ENCODE measurements at places on chromosomes 4 and X. TPM values are rescaled to one million over a fixed set of nuclear protein-coding genes. Genes with fewer than 3 reads are reported as not detected.
A peak's percentile ranks its signal among the peaks of the same experiment; 100 is the strongest.

Gene OCIAD1
- total RNA-seq, result 181 TPM

Gene RTL9
- 1.9 TPM for total RNA-seq

Gene IKBKG
- total RNA-seq, result 9.5 TPM

Gene DRP2
- total RNA-seq, result 3.4 TPM

Gene PDLIM3
- total RNA-seq, result 144 TPM

Gene LRAT
- total RNA-seq, result not detected

Gene MAGEB1
- 15.6 TPM for total RNA-seq

Gene TCP11X2
- not detected for total RNA-seq

Gene GAGE12J
- total RNA-seq, result not detected

GRCh38 chr4:187017147-187017546, 293.5 kb upstream of the FAT1 start:
- DNase-seq, result no peak

DNA sequence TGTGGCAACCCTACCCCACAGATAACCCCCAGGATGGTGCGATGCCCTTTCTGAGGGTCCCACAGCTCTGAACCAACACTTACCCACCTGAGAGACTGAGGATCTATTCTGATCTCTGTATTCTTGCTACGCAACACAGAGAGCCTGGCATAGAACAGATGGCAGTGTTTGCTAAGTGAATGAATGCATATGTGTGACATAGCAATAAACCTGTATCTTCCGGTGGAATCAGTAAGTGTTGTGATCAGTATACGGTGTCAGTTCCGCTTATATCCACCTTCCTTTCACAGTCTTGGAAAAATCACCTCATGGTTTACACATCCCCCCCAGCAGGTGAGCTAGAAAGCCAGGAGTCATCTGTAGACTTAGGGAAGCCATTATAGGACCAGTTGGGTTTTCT, 5.9 kb upstream of the HSD17B10 start:
- no peak for DNase-seq

- DNase-seq, result no peak
Measured at GRCh38 chr4:71156616-71157015, 163.2 kb downstream of the DCK start.

- DNase-seq, result no peak
Measured at GRCh38 chr4:60366661-60367060, 833.5 kb upstream of the ADGRL3 start.

DNA sequence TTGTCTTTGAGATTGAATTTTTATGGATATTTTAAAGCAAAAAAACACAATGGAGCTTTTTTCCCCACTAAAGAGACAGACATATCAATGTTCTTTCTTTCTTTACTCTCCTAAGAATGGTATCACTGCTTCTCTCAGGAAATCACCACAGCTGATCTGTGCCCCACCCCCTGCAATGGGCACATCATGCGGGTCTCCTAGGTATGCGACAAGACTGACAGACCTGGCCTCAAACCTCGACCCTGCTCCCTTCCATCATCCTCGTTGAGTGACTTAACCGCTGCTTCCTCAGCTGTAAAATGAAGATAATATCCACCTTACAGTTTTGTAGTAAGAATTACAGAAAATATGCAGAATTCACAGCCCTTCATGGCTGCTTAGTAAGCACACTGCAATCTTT, 58.3 kb downstream of the LEF1 start:
- no peak for DNase-seq

DNA sequence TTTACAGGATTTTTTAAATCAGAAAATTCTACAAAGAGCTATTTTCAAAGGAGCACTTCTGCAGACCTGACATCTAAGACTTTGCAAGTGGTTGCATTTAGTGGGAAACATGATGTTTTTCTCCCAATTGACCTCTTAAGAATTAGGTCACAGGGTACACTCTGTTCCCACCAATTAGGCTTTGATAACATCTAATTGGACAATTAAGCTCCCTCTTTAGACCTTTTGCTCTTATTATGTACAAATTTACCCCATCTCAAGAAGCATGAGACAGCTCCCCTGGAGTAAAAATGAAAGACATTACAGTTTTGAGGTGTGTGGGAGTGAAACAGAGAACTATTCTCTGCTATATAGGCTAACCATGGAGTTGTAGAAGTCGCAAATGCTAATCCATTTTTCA, 31.8 kb upstream of the AGA start:
- no peak for DNase-seq

DNA sequence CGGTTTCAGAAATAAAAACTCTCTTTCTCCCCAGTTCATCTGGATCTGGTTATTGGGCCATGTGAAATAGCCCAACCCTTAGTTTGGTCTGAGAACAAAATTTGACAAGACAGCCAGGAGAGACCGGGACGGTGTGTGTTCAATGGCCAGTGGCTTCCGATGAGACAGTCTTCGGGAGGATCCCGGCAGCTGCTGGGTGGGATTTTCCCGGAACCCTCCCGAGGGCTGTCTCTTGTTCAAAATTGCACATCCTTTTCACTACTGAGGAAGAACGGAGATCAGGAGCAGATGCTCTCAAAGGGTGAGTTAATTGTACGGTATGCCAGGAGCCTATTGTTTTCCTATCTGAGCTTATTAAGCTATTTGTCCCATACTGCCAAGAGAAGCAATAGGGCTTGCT, 166.5 kb downstream of the PRR32 start:
- no peak for DNase-seq

DNA sequence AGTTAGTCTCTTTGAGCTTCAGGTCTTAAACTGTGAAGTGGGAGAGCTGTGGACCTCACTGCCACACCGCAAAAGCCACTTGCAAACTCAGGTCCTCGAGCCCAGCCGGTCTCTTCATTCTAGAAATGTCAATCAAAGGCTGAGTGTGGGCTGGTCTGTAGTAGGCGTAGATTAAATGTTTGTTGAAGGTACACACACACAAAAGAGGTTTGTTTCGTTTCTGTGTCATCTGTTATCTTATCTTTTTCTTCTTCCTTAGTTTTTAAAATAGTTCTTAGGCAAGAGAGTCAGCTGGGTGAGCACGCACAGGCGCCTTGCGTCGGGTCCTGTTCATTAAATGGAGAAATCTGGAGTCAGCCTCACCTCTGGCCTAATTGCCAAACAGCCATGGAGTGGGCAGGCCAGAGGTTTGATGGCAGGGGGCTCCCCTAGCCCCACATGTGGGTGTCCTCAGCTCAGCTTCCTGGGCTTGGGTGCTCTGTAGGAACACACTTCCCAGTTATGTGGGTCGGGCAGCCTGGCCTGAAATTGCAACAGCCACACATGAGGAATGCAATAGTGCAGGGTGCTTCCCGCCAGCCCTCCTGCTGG, 836 bp upstream of the PSAPL1 start:
- no peak for DNase-seq

- DNase-seq, result peak; percentile 43
Measured at GRCh38 chr4:8038719-8039251, 99.1 kb upstream of the AFAP1 start.

GRCh38 chrX:73851014-73852009, 288.3 kb downstream of the CHIC1 start:
- DNase-seq, result no peak

DNA sequence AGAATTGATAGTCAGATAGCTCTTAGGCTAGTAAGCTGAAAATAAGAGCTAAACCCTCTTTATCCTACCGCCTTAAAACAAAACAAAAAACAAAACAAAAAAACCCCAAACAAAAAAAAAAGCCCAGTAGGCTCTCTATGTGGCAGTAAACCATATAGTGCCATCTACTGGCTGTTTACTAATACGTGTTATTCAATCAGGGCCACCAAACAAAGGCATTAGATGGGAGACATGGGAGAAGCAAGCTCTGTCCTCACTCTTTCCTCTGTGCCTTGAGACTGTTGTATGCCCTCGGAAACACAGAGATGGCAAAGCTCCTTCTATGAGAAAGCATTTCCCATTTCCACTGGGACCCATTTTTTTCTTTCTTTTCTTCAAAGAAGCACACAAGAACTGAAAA, 148.8 kb upstream of the MID1 start:
- DNase-seq, result peak; percentile 57

DNA sequence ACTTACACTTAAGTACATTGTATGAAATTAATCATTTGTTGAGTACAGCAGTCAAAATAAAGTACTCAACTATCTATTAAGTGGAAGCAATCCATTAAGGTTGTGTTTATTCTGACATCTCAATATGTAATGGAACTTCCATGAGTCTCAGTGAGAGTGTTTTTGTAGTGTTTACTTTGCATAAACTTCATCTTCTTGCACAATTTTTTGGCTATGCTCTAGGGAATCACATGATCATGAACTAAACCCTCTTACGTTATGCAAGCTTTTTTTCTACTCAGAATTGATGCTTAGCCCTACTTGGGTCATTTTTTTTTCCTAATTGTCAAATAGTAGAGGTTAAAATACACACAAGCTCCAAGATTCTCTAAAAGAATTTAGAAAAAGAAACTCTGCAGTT, 21.1 kb upstream of the PIGA start:
- no peak for DNase-seq

GRCh38 chrX:78199851-78200250, 60.4 kb upstream of the TAF9B start:
- peak; percentile 35 for DNase-seq

DNA sequence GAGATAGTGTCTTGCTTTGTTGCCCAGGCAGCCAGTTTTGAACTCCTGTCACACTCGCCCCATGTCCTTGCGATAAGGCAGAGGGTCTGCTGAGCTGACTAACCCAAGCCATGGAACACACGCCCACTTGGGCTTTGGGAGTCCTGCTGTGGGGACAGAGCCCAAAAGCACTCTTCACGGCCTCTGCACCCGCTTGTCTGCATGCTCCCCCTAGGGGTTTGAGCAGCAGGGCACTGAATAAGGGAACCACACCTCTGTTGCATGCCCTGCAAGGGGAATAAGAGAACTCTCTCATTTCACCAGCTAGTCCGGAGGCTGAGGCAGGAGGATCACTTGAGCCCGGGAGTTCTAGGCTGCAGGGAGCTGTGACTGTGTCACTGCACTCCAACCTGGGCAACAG, 166.0 kb downstream of the STAG2 start:
- DNase-seq, result no peak

DNA sequence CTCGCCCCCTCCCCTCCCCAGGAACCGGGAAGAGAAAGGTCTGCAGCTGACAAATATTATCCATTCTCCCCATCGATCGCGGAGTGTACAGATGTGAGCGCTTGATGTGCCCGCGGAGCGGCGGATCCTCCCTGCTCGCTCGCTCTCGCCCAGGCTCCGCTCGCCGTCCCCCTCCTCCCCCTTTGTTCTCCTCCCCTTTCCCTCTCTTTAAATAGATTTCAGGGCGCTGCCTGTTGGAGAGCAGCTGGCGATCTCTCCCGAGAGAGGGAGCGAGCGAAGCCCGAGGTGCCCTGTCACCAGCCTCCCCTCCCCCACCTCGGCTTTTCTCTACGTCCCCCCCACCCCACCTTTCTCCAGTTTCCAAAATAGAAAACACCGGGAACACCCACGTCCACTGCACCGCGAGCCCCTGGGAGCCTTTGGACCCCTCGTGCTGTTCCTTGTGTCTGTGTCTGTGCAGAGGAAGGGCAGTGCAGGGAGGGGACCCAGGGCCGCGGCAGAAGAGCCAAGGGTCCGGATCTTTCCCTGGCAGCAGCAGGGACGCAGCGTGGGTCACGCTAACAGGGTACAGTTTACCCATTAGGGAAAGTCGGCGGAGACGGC, 56.6 kb upstream of the BCOR start:
- DNase-seq, result peak; percentile 72

GRCh38 chr4:39825741-39826231, 127.8 kb downstream of the UBE2K start:
- DNase-seq, result no peak

GRCh38 chr4:134883831-134884449, 682.4 kb upstream of the PABPC4L start:
- DNase-seq, result no peak

- peak; percentile 19 for DNase-seq
Measured at GRCh38 chr4:138672393-138672976, 343.1 kb upstream of the NOCT start.

DNA sequence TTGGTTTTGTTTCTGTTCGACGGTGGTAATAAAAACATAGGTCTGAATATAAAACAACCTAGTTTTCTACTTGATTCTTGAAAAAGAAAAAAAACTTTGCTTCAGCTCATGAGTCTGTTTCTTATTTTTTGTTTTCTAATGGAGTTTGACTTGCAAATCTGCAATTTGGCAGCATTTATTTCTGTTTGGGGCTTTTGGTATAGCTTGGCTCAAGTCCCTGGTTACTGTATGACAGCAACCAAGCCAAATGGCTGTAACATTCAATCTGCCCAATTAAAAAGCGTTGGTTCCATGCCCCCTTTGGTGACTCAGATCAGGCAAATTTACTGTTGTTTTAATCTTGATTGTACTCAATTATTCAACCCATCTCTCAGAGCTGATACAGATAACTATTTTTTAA, 263.4 kb downstream of the GRIA3 start:
- no peak for DNase-seq

DNA sequence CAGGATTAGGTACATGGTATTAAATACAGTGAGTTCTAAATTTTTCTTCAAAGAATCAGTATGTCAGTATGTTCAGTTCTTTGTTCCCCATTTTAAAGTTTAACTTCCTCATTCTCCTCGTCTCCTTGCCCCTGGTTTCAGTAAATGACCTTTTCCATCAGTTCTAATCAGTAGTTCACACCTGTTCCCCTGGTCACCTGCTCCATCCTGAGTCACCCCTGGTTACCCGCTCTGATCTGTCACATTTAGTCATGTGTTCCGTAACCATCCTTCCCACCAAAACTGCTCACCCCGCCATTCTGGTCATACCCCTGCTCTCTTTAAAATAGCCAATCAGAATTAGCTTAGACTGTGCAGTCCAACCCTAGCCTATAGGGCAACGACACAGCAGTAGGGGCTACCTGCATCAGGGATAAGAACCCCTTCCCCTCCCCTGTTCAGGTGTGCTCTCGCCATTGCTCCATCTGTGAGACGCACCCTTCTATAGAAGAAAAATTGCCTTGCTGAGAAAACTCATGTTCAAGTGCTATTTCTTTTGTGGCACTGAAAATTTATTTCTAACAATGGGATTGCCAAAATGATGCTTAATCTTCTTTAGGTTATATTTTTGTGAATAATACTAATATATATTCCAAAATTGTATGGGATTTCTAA, 181.3 kb downstream of the OR13H1 start:
- DNase-seq, result no peak

GRCh38 chr4:146143888-146144287, 31.6 kb upstream of the LSM6 start:
- DNase-seq, result no peak

GRCh38 chrX:3161681-3162080, 120.4 kb downstream of the ARSF start:
- no peak for DNase-seq

DNA sequence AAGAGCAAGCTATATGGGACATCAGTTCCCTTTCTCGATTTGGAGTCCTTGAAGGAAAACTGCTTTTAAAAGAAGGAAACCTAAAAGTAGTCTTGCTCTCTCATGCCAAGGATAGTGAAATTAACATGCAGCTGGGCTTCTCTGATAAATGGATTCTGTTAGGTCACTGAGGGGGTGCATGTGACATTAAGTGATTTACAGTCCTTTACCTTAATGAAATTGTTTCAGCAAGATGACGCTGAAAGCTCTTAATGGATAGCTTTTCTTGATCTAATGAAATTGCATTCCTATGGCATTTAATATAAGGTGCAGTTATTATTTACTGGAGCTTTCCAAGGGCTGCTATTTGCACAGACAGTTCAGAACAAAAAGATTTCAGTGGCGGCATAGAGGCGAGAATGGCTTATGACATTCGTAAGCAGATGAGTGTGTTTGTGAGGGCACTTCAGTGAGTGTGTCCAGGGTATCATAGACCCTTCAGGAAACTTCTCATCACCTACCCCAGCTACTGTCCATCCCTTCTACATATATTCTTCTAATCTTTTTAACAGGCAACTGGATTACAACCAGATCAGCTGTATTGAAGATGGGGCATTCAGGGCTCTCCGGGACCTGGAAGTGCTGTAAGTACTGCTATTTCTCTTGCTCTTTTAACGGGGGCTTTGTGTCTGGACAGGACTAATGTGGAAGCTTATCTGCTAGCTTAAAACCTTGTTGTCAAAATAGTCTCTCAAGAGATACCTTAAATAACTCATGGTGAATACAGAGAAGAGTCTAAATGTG, 219.9 kb upstream of the PACRGL start:
- DNase-seq, result no peak

All from SJCRH30 (cell line).